ENCODE measurements at places on chromosomes 4 and X.

DNA sequence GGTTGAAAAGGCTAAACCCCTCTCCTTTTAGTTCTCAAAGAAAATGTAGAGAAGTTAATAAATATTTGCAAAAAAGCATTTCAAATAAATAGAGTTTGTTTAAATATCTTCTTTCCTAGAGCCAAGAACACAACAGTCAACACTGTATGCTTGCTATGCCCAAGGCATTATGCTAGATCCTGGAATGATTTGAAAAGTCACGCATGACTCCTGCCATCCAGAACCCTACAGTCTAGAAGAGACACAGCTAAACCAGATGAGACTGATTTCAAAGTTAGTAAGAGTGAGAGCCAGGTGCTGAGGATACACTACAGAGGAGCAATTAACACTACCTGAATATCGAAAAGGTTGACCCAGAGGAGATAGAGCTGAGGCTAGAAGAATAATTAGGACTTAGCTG is 205.8 kb downstream of the NWD2 start:
- no peak for DNase-seq

GRCh38 chr4:4578981-4579380 is 37.1 kb upstream of the STX18 start:
- no peak for DNase-seq

- no peak for DNase-seq
Observed at GRCh38 chr4:24688453-24688852, 104.1 kb upstream of the DHX15 start.

- DNase-seq, result no peak
Observed at GRCh38 chr4:14752341-14753046, 249.8 kb upstream of the CPEB2 start.

DNA sequence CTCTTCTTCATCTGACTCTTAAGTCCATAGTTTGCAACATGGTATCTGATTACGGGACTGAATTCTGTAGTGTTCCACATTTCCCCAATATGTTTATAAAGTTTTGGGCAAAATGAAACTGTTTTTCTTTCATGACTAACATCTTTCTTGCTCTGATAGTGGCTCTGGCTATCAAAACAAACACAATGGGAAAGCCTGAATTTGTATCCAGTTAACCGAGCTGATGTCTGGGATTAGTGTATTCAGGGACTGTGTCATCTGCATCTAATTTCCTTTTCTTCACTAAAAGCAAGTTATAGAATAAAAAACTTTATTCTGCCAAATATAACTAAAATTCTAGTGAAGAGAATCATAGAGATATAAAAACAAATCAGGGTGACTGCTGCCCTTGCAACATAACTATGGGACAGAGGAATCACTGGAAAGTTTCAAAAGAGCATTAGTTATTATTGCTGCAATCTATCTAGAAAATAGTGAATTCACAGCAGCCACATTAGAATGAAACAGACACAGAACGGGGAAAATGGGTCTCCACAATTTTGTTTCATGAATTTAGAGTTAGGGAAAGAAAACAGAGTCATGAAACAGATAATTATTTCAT is 61.3 kb downstream of the ANTXR2 start:
- DNase-seq, result no peak

DNA sequence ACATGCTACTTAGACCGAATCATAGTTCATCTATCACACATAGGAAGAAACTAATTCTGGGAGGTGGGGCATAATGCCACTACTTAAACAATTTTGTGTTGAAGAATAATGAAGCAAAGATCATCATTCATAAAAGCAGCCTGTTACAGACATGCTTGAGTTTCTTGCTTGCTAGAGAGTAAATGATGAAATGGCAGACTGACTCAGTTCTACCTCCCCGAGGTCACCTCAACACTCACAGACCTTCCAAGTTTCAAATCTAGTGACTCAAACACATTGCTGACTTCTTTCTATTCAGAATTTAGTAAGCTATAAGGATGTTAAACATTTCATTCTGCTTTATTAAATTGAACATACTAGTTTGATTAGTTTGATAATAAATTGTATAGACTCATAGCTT is 636.5 kb upstream of the FRG1 start:
- no peak for DNase-seq

DNA sequence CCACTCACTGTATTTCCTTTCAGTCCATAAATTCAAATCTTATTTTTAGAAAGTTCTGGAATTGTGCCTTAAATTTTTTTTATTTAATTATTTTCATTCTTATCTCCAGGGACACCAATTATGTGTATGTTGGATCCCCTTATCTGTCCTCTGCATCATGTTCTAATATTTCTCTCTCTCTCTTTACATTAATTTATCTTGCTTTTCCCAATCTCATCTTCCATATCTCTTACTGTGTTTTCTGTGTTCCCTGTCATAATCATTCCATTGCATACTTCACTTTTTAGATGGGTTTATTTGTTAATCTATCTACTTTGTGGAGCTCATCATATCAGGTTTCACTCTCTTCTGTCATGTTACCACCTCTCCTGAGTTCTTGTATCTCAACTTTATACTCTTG is 37.4 kb downstream of the PPP2R2C start:
- no peak for DNase-seq

DNA sequence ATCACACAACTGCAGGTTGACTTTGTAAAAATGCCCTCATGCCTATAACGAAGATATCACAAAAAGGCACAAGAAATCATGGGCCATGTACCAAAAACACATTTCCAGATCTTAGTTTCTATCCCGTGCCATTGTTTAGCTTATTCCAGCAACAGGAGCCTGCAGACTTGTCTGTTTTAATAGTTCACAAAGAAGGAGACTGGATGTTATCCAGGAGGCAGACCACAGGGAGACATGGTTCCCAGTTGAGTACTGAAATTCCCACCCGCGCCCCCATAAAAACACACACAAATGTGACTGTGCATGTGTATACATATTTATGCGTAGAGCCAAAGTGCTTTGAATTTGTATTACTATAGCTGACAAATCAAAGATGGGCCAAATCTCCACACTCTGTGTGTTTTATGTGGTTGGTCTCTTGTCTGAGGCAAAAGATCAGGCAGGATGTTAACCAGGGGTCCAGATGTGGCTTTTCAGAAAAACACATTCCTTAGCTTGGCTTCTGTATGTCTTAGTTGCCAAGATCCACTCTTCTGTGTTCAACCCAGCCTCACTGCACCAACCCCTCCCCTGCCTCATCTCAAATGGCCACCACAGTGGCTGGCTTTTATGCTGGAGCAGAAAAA is 469.2 kb upstream of the DIPK2B start:
- peak; percentile 0 for DNase-seq

DNA sequence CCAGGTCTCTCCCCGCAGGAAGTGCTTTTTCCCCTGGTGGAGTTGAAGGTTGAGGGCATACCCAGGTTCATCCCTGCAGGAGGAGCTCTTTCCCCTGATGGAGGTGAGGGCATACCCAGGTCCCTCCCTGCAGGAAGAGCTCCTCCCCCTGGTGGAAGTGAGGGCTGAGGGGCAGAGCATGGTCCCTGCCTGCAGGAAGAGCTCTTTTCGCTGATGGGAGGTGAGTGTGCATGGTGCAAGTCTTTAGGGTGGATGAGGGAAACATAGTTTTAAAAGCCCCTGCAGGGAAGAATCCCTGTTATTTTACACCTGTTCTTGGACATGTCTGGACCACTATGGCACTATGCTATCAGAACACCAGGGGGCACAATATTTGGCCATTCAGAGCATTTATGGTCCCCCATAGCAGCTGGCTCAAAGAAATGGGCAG is 43.7 kb upstream of the PUDP start:
- DNase-seq, result no peak

GRCh38 chr4:186886759-186887158 is 163.1 kb upstream of the FAT1 start:
- no peak for DNase-seq

GRCh38 chrX:153416781-153417450 is 5.6 kb downstream of the ZFP92 start:
- no peak for DNase-seq

GRCh38 chrX:133983974-133984845 is 1.2 kb downstream of the GPC3 start:
- DNase-seq, result no peak

- DNase-seq, result peak; percentile 20
Observed at GRCh38 chr4:150782311-150782710, 200.4 kb downstream of the MAB21L2 start.

DNA sequence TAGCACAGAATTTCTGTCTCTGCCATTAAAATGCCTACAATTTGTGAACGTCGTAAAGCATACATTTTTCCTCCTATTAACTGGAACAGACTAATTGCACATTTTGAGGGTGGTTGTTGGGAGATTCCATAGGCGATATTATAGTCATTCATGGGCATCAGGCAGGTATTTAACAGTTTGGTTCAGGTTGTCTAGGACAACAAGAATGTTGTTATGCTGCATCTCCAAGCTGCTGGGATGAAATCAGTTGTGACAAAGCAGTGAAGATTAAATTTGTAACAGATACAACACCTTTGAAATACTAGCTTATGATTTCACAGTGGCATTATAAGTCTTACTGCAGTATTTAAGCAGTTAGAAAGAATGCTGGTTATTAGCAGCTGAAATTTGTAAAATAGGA is 339.7 kb upstream of the PITX2 start:
- no peak for DNase-seq

GRCh38 chr4:6520051-6520636 is 47.7 kb upstream of the PPP2R2C start:
- DNase-seq, result no peak

GRCh38 chr4:48490012-48490679 is at the start of gene ZAR1:
TSS of gene ZAR1 (plus strand) at chr4:48490252. CDS start at chr4:48490292, 40 bp downstream.
- no peak for DNase-seq

- DNase-seq, result peak; percentile 14
Observed at GRCh38 chrX:15908603-15909290, 54.1 kb upstream of the AP1S2 start.

DNA sequence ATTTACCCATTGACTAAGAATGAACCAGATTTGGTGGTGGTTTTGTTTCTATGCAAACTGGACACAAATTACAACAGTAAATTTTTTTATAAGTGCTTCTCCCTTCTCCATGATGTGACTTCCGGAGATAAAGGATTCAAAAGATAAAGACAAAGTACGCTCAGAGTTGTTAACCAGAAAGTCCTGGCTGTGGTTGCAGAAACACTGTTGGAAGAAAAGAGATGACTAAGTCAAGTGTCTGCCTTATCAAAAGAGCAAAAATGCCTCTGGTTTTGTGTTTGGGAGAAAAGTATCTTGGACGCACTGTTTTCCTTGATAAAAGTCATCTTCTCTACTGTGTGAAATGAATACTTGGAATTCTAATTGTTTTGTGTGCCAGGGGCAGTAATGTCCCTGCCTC is 213.4 kb downstream of the GC start:
- DNase-seq, result no peak

DNA sequence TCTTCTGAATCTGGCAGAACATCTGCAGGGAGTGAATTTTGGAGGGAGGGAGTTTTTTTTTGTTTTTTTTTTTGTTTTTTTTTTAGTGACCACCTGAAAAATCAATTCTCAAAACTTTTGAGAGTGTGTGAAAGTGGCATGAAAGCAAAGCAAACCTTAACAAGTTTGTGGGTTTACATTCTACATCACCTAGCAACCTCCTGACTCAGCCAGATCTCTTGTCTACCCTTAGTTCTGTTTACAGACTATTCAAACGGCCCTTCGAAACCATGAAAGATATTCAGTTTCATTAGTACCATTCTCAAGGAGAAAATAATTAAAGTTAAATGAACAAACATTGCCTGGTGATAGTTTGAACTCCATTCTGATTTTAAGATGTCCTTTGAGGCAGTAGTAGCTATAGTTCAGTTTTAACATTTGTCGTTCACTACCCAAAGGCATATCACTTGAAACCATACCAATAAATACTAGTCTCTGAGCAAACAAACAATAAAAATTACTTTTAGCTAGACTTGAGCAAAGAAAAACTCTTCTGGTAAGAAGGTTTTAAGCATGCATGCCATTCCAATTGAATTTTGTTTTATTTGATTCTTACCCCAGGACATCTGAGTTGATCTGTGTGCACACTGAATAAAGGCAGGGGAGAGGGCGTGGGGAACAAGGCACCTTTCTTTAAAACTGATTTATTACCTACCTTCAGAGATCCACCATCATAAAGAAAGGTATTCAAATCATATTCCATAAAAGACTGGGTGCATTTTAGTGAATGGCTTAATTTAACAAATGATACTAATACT is 137.7 kb downstream of the ARX start:
- no peak for DNase-seq

- no peak for DNase-seq
Observed at GRCh38 chrX:34562006-34562405, 95.1 kb downstream of the TMEM47 start.

DNA sequence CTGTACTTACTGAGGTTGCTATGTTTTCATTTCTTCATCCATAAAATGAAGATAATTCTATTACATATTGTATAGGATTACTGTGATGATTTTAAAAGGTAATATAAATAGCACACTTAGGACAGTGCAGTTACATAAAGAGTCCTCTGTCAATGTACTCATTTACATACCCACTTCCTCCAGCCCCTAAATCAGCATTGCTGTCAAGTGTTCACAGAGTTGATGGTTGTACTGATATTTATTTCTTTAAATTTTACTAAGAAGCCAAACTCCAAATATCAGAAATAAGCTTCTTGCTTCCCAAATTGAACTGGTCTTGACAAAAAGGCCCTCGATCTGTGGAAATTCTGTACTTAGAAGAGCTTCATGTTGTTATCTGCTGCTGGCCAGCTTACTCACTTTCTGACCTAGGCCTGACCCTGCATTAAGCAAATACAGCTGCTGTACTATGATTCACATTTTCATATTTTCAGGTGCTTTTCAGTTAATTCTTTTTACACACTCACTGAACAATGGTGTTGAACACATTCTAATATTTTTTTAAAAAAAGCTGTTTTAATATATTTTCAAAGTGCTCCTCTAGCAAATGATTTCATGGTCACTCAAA is 259.6 kb downstream of the UNC5C start:
- no peak for DNase-seq

- DNase-seq, result no peak
Observed at GRCh38 chr4:151624626-151625565, 135.9 kb downstream of the GATB start.

- no peak for DNase-seq
Observed at GRCh38 chrX:94722578-94722977, 1048.6 kb downstream of the FAM133A start.

GRCh38 chrX:40646489-40647306 is 663 bp downstream of the CXorf38 start:
- peak; percentile 16 for DNase-seq

DNA sequence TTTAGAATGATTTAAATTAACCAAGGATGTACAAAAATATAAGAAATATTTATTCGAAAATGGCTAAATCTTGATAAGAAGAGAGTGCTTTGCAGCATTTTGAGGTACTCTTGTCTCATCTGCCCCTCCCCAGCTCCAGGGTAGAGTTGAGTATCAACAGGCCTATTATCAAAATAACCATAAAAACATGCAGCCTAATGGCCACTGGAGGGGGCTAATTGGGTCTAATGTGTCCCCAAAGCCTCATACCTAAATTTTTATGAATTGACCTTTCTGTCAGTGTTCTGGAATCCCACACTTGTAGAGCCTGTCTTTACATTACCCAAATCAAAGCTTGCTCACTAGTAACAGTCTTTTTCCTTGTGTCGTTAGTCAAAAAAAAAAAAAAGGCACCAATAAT is 544.9 kb upstream of the CPXCR1 start:
- no peak for DNase-seq

Measured in kidney (tissue), 22 donors.